ENCODE measurements at places on chromosomes 7 and 10.

DNA sequence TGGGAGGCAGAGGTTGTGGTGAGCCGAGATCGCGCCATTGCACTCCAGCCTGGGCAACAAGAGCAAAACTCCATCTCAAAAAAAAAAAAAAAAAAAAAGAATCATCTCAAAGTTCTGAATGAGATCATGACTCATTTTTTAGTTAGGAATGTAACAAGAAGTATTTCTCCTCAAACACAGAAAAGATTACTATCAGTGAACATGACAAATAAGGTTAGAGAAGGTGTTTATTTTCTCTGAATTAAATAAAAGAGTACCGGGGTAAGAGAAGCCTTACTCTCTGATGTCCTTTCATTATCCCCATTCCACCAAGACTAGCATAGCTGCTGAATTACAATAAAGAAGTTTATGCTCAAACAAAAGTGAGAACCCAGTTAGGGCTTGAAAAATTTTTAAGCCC lies 50.1 kb downstream of the IPMK start:
- no peak for DNase-seq

GRCh38 chr10:72653383-72654096 lies 27.7 kb upstream of the MICU1 start:
- DNase-seq = no peak

- DNase-seq = no peak
These were observed 13.6 kb upstream of the BPGM start for GRCh38 chr7:134632937-134633540.

- DNase-seq = no peak
These were observed 20.8 kb downstream of the RALA start for GRCh38 chr7:39644170-39644569.

DNA sequence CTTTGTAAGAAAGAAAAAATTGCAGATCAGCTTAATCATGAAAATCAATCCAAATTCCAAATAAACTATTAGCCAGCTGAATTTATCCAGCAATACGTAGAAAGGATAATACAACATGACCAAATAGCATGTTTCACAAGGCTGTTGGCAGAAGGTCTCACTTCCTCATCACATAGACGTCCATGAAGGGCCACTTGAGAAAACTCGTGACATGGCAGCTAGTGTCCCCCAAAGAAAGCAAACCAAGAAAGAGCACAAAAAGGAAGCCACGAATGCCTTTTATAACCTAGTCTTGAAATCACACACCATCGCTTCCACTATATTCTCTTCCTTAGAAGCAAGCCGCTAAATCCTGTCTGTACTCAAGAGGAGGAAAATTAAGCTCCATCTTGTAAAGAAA lies 105.6 kb upstream of the NRBF2 start:
- no peak for DNase-seq

GRCh38 chr10:103772096-103772845 lies 83.1 kb downstream of the SH3PXD2A start:
- DNase-seq = peak; percentile 24

DNA sequence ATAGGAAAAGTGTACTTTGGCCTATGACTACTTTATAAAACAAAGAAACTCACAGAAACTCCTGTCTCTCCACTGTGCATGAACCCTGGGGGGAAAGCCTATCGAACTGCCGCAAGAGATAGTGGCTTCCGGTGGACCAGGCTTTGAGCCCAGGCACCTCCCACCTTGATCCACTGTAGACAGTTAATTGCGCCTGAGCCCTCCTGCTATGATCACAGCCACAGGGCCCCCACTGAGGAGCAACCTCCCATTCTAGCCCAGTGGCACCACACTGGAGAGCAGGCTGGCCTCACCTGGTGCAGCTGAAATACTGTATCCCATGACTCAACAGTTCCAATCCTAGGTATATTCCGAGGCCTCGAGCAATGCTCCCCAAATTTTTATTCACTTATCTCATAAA lies 98.8 kb downstream of the COBL start:
- DNase-seq = no peak

- no peak for DNase-seq
These were observed 48.6 kb downstream of the DGKI start for GRCh38 chr7:137798073-137798763.

GRCh38 chr10:132345345-132345744 lies 13.4 kb downstream of the LRRC27 start:
- no peak for DNase-seq

DNA sequence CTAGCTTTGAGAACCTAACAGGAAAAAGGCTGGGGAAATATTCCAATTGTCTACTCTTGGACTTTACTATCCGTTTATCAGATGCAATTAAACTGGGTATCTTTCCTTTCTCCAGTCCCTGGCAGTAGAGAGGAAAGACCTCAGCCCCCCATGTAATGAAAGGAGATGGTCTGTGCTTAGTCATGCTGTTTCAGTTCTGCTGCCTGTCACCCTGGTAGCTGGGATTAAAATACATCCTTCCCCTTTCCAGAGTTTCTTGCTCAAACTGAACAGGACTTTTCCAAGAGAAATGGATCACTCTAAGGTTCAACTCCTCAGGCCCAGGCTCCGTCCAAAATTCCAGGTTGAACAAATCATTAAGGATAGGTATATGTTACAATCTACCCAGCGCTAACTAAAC lies 202.9 kb downstream of the PTEN start:
- no peak for DNase-seq

- DNase-seq = no peak
These were observed 78.6 kb downstream of the ARL5B start for GRCh38 chr10:18737841-18738240.

- DNase-seq = no peak
These were observed 826.4 kb downstream of the LRMDA start for GRCh38 chr10:76257816-76258215.

- no peak for DNase-seq
These were observed 336.8 kb downstream of the ARL4A start for GRCh38 chr7:13024121-13024674.

DNA sequence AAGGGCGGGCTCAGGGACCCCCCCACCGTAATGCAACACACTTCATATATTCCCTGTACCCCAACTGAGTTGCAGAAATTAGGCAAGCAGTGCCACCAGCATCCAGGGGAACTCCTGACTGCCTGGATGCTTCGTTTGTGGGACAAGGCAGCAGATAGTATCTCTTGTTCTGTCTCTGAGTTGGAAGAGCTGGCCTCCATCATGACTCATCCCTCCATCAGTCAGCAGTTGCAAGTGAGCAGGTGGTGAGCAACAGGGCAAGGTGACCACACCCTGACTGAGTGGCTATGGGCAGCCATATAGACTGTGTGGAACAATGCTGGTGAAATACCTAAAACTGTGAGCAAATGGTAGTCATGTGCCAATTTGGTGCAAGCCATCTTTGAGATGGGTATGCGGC lies 22.8 kb upstream of the ADAMTS14 start:
- no peak for DNase-seq

- no peak for DNase-seq
These were observed 77.8 kb upstream of the SH2B2 start for GRCh38 chr7:102208826-102209225.

DNA sequence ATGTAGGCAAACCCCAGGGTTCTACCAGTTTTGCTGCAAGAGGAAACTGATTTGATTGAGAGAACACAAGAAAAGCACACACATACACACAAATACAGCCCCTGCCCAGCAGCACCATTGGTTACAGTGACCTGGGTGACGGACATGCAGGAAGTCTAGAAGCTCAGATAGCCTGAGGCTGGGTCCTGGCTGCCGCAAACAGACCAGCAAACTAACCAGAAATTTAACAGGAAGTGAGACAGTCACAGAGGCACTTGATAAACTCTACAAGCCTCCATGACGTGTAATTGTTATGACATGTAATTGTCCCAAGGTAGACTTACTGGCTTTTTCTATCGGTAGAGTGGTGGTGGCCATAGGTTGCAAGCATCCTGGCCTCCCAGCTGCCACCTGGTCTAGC lies 58.9 kb downstream of the PRKAR2B start:
- no peak for DNase-seq

DNA sequence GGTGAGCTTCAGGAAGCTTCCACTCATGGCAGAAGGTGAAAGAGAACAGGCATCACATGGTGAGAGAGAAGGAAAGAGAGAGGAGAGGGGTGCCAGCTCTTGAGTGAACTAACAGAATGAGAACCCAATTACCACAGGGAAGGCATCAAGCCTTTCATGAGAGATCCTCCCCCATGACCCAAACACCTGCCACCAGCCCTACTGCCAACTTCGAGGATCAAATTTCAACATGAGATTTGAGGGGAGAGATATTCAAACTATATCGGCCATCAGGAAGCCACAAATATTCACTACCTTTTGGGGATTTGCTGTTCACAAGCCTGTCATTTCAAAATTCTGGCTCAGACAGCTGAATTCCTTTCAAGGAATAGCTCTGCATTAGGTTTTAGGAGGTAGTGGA lies 39.9 kb upstream of the SMNDC1 start:
- DNase-seq = no peak

GRCh38 chr7:32144676-32145075 lies 74.5 kb upstream of the PDE1C start:
- no peak for DNase-seq

GRCh38 chr7:126667742-126668366 lies 584.9 kb downstream of the GRM8 start:
- no peak for DNase-seq

- no peak for DNase-seq
These were observed 157.3 kb downstream of the SND1 start for GRCh38 chr7:127809261-127809702.

- no peak for DNase-seq
These were observed 20.0 kb downstream of the GLI3 start for GRCh38 chr7:42217053-42217452.

DNA sequence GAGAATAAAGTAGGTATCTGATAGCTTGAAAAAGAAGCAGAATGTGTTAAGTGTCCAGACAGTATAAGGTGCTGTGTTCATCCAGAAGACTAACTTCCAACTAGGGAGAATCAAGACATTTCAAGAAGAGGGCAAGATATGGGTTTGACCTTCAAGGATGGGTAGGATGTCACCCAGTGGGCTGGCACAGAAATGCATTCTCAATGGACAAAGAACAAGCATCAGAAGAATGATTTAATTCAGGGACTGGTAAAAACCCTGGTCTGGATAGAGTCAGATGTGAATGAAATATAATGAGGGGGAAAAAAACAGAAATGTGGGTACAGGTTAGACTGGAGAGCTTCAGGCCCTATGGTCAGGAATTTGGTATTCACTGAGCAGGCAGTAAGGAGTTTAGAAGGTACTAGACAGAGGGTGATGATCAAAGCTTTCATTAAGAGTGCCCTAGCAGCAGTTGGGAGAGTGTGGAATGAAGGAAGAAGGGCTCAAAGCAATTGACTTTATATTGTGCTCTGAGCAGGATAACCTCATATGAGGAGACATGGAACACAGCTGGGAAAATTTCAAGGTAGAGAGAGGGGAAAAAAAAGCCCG lies 180.7 kb upstream of the ANK3 start:
- DNase-seq = no peak

DNA sequence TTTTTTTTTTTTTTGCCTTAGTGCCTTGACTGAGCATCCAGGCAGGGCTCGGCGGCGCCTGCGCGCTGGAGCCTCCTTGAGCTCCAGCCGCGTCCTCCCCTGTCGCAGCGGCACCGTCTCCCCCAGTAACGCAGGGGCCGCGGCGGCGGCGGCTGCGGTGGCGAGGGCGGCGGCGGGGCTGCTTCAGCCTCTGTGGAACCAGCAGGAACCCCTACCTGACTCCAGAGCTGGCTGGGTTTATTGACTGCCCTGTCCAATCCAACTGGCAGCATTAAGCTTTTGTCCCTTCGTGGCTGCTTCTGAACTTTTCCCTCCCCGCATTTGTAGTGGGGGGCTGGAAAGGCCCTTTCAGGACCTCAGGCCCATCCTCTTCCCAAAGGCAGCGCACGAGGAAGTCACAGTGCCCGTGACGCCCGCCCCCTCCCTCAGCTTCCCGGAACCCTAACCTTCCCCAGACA lies at the start of gene GPR85:
TSS of gene GPR85 (minus strand) at position 397 of the 458 bp plus-strand sequence. CDS start 2,106 bp downstream, outside the sequence.
- DNase-seq = no peak

DNA sequence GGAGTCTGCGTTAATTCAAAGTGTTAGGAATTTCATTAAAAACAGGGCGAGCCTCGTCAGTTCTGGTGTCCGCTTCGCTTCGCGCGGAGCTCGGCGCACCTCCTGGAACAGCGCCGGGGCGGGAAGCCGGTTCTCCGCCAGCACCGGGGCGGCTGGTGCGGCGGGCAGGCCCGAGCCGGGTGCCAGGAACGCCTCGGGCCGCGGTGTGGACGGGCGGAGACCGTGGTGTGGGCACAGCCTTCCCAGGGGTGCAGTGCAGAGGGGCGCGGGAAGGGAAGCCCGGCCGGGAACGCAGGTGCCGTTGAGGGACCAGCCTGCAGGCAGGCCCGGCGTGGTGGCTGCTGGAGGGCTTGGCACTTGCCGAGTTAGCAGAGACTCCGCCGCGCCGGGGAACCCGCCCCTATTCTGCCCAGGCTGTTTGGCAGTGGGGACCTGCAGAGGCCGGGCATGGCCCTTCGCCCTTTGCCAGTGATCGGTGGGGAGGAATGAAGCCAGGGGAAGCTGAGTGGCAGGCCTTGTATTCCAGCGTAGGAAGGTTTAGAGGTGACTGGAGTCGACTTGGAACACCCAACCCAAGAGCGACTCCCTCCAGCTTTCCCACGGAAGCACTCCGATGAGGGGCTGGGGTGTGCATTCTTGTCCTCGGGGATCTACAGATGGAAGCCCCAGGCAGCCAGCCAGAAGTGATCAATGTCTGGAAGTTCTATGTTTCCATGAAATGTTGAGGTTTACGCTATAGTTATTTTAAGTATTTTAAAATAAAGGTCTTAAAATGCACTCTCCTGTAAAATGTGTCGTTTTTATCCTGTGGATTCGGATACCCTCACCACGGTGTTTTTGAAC lies 945 bp upstream of the RHEB start:
- DNase-seq = peak; percentile 21

- DNase-seq = no peak
These were observed 318.5 kb downstream of the PRPF18 start for GRCh38 chr10:13905281-13905680.

DNA sequence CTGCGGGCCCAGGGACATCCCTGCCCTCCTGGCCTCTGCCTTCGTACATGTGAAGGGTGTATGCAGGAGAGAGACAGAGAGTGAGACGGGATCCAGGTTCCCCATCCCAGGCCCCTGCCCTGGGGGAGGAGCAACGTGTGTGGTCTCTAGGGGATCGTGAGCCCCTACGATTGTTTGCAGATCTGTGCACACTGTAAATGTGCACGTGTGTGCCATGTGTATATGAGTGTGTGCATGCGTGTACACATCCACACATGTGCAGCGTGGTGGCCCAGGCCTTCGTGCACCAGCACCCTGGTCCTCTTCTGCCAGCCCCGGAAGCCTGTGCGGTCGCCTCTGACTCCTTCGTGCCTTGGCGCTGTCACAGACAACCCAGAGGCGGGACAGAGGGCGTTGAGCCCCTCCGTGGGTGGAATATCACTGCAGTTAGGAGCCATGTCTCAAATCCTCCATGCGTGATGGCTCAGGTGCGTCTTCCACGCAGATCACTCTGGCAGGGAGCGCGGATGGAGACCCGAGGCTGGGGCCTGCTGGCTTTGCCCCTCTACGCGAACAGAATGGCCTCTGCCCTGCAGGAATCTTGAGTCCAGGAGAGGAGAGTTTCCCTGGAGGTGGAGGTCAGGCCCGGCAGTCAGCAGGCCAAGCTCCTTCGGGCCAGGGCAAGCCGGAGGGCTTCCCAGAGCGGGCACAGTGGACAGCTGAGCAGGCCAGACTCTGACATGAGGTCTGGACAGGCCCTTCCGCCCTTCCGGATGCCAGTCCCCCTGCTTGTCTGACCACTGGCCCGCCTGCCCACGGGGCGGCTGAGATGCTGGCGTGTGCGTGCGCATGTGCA lies 97.5 kb downstream of the UNCX start:
- DNase-seq = no peak
